ENCODE measurements at places on chromosomes 3 and 15. TPM values are rescaled to one million over a fixed set of nuclear protein-coding genes. Genes with fewer than 3 reads are reported as not detected.
A peak's percentile ranks its signal among the peaks of the same experiment; 100 is the strongest.

The CD47 gene
- polyA plus RNA-seq = 90.2 TPM

The GOLGA6L4 gene
- polyA plus RNA-seq = 30.5 TPM

- DNase-seq = no peak
Observed at GRCh38 chr15:36090286-36090946, 489.0 kb upstream of the CDIN1 start.

- DNase-seq = no peak
Observed at GRCh38 chr15:95346721-95347475, 983.6 kb upstream of the NR2F2 start.

DNA sequence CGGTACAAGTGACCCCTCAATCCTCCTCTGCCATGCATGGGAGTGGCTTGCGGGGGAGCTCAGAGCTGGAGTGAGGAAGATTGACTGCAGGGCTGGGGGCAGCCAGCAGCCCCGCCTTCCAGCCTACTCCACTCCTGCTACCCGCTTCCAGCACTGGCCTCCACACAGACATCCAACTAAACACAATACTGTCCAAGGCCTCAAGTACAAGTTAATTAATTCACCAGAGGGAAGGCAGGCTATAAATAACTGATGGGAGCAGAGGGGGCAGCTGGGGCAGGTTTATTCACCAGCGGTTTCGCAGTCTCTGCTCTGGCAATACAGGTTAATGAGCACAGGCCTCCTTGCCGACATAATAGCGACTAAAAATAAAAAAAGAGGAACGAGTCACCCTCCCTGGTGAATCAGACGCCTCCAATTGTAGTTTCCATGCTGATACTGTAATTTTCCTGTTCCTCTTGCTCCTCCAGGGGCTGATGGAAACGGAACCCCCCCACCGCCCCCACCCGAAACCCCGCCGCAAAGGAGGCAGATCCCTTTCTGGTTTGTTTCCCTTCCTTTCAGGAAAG, 166.4 kb upstream of the TLE3 start:
- peak; percentile 82 for DNase-seq
